ENCODE measurements at places on chromosomes 1 and 21.

- DNase-seq: no peak
Measured at GRCh38 chr1:199590708-199591107, 436.8 kb upstream of the NR5A2 start.

DNA sequence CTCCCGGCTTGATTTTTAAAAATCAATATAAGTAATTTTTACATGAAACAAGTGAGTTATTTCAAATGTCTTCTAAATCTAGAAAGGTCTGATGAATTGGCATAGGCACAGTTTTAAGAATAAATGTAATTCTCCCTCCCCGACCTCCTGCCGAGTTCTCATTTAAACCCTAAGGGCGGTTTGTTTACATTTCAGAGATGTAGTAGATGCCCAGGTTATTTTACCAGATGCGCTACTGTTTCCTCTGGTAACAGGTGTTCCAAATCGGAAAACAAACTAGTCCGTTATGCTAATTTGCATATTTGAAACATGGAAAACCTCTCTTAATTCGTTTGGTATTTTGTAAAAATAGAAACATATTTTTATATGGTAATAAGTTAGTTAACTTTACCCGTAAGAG is 53.8 kb upstream of the CFAP126 start:
- no peak for DNase-seq

- no peak for DNase-seq
Measured at GRCh38 chr1:205943245-205943644, at the start of gene SLC26A9. Gene SLC26A9, minus strand, starts transcription at chr1:205943456. Its CDS starts 7,636 bp downstream, at chr1:205935820.

GRCh38 chr21:22355949-22356348 is 1357.7 kb downstream of the NCAM2 start:
- DNase-seq: no peak

- DNase-seq: no peak
Measured at GRCh38 chr1:188895611-188896010, 1582.1 kb downstream of the BRINP3 start.

DNA sequence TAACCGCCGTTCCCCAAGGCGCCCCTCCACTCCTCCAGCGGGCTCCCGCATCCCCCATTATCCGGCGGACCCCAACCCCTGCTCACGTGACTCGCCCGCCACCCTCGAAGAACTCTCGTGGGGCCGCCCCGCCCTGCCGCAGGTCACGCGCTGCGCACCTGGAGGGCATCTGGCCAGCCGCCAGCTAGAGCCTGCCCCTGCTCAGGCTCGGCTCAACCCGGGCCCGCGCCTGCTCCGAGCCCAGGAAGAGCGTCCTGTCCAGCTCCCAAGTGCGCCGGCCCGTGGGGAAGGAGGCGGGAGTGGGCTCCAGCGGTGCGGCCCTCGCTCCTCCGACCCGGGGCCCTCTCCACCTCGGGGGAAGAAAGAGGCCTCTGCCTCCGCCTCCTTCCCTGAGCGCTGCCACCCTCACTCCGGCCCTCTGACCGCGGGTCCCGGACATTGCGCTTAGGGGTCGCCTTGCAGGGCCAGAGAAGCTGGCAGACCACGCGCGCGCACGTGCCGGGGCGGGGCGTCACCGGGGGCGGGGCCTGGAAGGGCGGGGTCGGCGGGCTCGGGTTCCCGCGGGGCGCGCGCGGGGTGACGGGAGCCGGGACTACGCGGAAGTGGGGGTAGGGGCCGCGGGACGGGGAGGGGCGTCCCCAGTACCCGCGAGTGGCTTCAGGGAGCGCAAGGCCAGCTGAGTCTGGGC is 28.4 kb downstream of the HMGN2 start:
- DNase-seq: peak; percentile 87

GRCh38 chr1:145857170-145857569 is 1.7 kb downstream of the PIAS3 start:
- DNase-seq: no peak

DNA sequence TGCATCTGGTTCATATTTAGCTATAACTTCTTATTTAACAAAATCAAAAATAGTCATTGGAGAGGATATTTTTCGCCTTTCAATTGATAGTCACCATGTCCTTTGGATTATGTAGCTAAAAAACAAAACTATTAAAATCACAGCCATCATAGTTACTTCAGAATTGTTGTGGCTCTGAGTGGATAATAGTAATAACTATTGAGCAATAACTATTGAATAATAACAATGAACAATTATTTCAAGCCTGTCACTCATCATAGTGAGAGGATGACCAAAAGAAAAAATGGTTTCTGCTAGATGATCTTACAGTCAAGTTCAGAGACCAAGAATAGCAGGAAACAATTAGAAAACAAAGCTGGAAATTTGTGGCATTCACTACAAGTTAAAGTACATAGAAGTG is 38.4 kb upstream of the AGL start:
- DNase-seq: no peak

DNA sequence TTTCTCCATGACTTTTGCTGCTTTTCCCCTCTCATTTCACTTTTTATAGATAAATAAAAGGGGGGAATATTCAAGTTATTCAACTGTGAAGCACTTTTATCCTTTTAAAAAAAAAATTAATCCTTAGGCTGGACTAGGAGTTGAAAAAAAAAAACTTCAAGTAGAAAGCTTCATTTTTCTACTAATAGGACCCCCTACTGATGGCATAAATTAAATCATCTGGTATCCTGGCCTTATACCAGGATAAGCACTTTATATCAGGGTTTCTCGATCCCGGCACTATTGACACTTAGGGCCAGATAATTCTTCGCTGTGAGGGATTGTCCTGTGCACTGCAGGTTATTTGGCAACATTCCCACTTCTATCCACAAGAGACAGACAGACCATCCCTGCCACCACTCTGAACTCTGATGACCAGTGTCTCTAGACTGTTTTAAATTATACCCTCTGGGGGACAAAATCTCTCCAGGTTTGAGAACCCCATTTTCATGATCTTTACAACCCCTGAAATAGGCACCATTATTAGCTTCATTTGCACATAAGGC is 17.6 kb downstream of the USP33 start:
- no peak for DNase-seq

- DNase-seq: no peak
Measured at GRCh38 chr1:66271904-66272254, 262.1 kb upstream of the SGIP1 start.

- DNase-seq: no peak
Measured at GRCh38 chr1:80989455-80989854, 811.3 kb upstream of the ADGRL2 start.

DNA sequence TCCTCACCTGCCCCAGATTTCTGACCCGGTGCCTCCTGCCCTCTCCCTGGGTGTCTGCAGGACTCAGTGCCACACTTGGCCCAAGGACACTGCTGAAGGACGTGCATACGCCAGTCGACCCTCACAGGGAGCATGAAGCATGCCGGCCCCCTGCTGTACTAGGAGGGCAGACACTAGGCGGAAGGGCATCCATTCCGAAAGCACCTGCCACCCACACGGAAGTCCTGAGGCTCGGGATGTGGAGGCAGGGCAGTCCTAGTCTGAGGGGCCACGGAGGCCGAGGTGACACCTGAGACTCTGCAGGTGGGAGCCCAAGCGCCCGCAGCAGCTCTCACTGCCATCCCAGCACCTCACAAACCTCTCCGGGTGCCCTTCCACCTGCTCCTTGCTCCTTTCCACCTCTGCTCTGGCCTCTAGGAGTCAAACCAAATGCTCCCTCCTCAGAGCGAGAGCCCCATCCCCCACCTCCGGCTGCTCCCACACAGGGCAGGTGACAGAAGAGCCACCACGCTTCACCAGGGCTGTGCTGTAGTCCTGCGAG is 2.4 kb downstream of the NPHP4 start:
- no peak for DNase-seq

DNA sequence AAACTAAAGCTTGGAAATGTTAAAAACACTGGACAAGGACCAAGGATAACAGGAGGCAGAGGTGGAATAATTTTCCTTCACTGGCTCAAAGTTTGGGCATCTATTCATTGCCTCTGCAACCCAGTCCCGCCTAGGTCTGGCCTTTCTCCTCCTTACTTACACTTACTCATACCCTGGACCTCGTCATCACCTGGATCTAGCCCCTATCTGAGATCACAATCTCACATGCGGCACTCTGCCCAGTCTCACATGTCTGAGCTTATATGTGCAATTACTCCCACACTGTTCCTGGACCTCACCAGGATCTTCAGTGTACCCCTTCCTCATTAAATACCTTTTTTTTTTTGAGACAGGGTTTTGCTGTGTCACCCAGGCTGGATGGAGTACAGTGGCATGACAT is 37.6 kb downstream of the NVL start:
- DNase-seq: no peak

- no peak for DNase-seq
Measured at GRCh38 chr1:220338759-220339158, 66.5 kb upstream of the RAB3GAP2 start.

DNA sequence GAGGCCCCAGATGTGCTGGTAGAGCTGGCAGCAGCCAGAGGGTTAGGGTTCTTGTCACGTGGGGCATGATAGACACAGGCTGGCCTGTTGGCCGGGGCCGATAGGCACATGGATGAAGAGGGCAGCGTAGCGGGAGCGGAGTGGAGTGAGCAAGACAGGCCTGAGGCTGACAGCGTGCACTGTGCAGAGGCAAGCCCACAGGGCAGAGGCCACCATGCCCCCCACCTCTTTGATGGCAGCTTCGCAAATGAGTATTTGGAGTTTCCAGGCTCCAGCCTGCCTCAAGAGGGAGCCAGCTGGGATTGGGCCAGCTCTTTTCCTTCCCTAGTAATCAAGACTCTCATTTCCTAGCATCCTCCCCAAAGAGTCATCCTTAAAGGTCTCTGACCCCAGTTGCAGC is 43.5 kb downstream of the TMCC2 start:
- no peak for DNase-seq

DNA sequence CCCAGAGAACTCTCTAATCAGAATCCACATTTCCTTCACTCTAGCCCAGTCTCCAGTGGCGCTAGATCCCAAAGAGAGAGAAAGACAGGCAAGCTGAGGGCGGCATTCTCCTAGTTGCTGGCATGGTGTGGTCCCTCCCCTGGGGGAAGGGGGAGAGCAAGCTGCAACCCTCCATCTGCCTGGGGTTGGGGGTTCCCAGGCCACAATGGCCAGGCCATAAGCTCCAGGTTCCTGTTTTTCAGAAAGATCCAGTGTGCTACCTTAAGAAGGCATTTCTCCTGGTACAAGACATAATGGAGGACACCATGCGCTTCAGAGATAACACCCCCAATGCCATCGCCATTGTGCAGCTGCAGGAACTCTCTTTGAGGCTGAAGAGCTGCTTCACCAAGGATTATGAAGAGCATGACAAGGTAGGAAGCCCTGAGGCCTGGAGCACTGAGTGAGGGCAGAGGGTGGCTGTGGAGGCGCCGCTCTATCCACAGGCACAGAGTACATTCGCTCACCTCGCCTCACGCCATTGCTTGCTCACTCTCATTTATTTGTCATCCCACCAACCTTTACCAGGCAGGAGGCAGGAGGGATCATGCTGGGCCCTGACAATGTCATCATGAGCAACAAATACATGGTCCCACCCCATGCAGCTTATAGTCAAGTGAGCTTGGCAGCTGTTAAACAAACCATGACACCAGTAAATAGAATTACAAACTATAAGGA is 6.6 kb downstream of the CSF1 start:
- no peak for DNase-seq

DNA sequence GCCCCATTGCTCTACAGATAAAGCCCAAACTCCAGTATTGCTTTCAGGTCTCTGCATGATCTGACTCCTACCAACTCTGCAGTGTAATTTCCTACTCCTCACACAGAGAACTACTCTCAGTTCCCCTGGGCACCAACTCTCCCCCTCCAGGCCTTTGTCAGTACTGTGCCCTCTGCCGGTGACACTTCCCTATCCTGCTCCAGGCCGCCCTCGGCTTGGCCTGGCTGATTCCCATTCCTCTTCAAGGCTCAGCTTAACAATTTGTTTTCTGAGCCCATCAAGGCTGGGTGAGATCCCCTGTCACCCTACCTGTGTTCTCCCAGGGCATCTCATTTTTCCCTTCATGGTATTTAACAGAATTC is 2.6 kb downstream of the SLAMF8 start:
- no peak for DNase-seq

GRCh38 chr21:29144736-29145353 is 14.4 kb downstream of the MAP3K7CL start:
- no peak for DNase-seq

GRCh38 chr1:228018961-228019721 is 12.3 kb downstream of the WNT3A start:
- DNase-seq: no peak
